Left cardiac atrium (tissue), 4 donors: ENCODE measurements at places on chromosomes 12 and 14. TPM values are rescaled to one million over a fixed set of nuclear protein-coding genes. Genes with fewer than 3 reads are reported as not detected.

The MTRFR gene
- total RNA-seq: 8.1 TPM

The TOMM20L gene
- not detected for total RNA-seq

The DPF3 gene
- total RNA-seq: 18.9 TPM

The GUCY2C gene
- total RNA-seq: not detected

DNA sequence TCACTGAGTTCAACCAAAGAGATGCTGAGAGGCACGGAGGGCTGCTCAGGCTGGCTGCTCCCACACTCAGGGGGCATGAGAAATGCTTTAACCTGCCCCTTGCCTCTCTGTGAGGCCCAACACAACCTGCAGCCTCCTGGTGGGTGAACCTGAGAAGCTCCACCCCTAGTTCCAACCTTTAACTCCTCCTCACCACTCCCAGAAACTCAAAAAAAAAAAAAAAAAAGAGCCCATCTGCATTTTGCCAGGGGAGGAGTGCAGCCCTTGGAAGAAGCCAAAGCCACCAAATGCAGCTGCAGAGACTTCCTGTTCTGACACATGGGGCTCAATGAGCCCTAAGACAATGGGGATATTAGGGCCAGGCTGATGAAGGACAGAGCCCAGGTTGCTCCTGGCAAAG lies 8.9 kb downstream of the KRT4 start:
- DNase-seq: no peak

DNA sequence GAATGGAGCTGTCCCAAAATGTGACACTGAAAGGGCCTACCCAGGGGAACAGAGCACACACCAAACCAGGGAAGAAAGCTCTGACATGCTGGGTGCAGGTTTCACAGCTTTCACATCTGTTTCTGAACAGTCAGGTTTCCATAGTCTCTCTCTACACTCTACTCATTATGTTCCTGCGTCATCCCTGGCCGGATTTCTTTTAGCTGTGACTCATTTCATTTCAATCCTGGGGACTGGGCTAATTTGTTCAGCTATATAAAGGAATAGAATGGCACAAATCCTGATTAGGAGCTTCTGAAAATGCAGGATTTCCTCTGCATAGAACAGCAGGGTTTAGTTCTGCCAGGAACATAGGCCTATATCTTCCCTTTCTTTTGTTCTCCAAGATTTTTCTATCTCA lies 649.8 kb downstream of the RPS29 start:
- no peak for DNase-seq

DNA sequence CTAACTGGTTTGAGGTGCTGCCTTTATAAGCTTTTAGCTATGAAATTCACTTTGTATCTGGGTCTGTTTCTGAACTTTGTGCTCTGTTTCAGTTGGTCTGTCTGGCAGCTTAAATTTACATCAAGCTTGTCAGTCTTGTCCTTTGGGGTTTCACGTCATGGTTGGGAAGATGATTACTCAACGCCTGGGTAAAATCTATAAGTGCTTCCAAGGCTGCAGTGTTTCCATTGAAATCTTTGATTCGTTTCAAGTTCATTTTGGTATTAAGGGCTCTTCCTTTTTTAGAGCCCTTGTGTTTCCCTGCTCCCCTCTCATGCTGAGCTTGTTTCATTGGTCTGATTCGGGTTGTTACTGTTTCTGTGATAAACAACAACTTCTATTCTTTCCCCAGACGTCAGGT lies 58.2 kb downstream of the FBXW8 start:
- DNase-seq: no peak

- no peak for DNase-seq
Measured at GRCh38 chr12:27428466-27428865, 18.1 kb upstream of the SMCO2 start.

GRCh38 chr14:23512156-23512555 lies 39.4 kb downstream of the ZFHX2 start:
- DNase-seq: no peak

DNA sequence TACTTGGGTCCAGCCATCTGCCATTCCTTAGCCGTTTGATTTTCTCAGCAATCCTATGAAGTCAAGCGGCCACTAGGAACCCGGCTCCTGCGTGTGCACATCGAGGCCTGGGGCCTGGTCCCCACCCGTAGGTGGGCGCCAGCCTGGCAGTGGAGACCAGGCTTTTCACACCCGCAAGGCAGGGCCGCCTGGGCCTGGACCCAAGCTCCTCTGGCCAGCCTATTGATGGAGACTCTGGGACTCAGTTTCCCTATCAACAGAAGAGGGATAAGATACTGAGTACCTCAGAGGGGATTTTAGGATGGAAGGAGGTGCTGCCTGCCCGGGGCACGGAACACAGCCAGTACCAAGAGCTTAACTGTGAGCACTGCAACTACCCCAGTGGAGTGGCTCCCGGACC lies 104.3 kb upstream of the C14orf180 start:
- DNase-seq: no peak

- no peak for DNase-seq
Measured at GRCh38 chr14:20555845-20556244, 5.0 kb downstream of the RNASE9 start.

- no peak for DNase-seq
Measured at GRCh38 chr12:11868027-11868426, 202.7 kb upstream of the BCL2L14 start.

DNA sequence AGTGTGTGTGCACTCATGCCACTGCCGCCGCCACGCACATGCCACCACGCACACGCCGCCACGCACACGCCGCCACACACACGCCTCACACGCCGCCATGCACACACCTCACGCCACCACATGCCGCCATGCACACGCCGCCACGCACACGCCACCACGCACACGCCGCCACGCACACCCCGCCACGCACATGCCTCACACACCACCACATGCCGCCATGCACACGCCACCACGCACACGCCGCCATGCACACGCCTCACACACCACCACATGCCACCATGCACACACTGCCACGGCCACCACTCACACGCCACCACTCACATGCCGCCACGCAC lies 6.3 kb downstream of the CLBA1 start:
- no peak for DNase-seq
